Activated effector memory CD4-positive, alpha-beta T cell treated with Interleukin-2 at 50 U/mL for 16 hours (primary cell): ENCODE measurements at places on chromosomes 7 and 10.
A peak's percentile ranks its signal among the peaks of the same experiment; 100 is the strongest.

GRCh38 chr10:124482236-124482800 is 20.7 kb downstream of the LHPP start:
- DNase-seq: no peak

- DNase-seq: no peak
Observed at GRCh38 chr7:20330239-20330927, at the start of gene ITGB8. Gene ITGB8 (plus strand): TSS chr7:20330900. CDS start chr7:20331807, 907 bp downstream.

DNA sequence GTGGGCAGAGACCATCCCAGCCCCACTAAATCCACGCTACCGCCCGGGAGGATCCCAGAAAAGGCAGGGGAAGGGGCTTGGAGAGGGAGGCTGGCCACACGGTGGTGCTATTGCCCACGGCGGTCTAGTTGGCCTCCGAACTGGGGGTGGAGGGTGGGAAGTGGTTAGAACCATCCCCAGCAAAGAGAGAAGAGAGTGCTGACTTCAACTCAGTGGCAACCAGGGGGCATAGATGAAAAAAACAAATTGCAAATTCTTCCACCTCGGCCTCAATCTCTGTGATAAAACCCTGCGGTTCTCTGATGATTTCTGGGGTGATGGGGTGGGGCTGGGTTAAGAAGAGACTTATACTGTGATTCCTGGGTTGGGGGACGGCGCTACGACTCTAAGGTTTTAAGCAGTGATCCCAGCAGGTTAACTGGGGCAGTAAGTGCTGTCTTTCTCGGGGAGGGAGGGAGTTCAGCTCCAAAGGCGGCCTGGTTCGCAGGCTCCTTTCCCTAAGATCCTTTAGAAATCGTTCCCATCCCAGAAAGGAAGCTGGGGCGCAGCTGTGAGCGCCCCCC is 154.5 kb upstream of the LYZL2 start:
- peak; percentile 74 for DNase-seq

GRCh38 chr10:118216571-118217170 is 125.5 kb downstream of the FAM204A start:
- DNase-seq: no peak

DNA sequence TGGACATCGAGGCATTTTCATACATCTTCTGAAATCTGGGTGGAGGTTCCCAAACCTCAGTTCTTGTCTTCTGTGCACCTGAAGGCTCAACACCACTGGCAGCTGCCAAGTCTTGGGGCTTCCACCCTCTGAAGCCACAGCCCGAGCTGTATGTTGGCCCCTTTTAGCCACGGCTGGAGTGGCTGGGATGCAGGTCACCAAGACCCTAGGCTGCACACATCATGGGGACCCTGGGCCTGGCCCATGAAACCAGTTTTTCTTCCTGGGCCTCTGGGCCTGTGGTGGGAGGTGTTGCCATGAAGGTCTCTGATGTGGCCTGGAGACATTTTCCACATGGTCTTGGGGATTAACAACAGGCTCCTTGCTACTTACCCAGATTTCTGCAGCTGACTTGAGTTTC is 62.1 kb downstream of the INPP5A start:
- DNase-seq: no peak

DNA sequence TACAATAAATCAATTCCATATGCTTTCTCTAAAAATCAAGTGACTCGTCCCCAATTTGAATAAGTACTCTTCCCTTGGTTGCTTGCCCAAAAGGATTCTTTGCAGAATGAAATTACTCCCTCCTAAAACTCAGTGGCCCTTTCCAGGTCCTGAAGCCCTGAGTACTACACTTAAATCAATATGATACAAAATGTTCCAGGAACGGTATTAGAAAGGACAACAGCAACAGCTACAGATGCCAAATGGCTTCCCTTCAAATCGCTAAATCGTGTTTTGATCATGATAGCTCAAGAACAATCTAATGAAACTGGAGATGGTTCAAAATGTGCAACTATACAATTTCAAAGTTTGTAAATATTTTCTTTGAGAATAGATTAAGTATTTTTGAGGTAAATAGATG is 59.4 kb downstream of the TPK1 start:
- no peak for DNase-seq

GRCh38 chr10:31678575-31679516 is 249.8 kb downstream of the ARHGAP12 start:
- DNase-seq: no peak

- no peak for DNase-seq
Observed at GRCh38 chr7:16563281-16564022, 36.8 kb downstream of the LRRC72 start.

DNA sequence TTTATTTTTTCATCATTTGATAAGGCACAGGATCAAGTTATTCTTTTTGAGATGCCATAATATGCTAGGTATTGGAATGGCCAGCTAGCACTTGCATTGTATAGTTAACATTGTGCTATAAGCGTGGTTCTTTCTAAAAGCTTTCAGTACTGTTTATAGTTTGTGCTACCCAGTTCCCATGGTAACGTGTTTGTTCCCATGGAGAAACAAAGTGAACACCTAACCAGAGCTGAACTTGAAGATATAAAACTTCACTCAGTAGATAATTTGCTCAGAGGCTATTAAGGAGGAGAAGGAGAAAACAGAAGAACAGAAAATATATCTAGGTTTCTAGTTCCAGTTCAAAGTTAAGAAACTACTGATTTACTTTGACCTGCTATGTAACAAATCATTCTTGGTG is 23.6 kb upstream of the ITGB8 start:
- DNase-seq: no peak

- DNase-seq: no peak
Observed at GRCh38 chr7:93327006-93327633, 95.0 kb downstream of the VPS50 start.

GRCh38 chr10:95661818-95662217 is 5.3 kb upstream of the ALDH18A1 start:
- DNase-seq: no peak

GRCh38 chr7:101764221-101764620 is 53.2 kb upstream of the CUX1 start:
- no peak for DNase-seq

GRCh38 chr7:105810556-105810955 is 65.8 kb downstream of the ATXN7L1 start:
- no peak for DNase-seq

GRCh38 chr7:139873593-139874301 is 44.7 kb downstream of the TBXAS1 start:
- no peak for DNase-seq

DNA sequence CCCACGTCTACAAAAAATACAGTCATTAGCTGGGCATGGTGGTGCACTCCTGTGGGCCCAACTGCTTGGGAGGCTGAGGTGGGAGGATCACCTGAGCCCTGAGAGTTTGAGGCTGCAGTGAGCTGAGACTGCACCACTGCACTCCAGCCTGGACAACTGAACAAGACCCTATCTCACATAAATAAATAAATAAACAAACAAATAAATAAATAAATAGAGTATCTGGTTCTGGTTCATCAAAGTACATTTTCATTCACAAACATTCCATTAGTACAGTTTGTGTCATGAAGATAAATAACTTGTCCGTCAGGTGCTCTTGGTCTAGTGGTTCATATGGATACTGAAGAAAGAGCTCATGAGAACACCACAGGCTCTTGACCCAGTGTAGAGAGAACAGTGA is 96.4 kb downstream of the RSU1 start:
- no peak for DNase-seq

GRCh38 chr7:50667789-50668226 is 102.6 kb upstream of the DDC start:
- no peak for DNase-seq

- no peak for DNase-seq
Observed at GRCh38 chr10:34759161-34759836, 55.8 kb downstream of the PARD3 start.

GRCh38 chr7:13179775-13180523 is 492.5 kb downstream of the ARL4A start:
- DNase-seq: no peak

DNA sequence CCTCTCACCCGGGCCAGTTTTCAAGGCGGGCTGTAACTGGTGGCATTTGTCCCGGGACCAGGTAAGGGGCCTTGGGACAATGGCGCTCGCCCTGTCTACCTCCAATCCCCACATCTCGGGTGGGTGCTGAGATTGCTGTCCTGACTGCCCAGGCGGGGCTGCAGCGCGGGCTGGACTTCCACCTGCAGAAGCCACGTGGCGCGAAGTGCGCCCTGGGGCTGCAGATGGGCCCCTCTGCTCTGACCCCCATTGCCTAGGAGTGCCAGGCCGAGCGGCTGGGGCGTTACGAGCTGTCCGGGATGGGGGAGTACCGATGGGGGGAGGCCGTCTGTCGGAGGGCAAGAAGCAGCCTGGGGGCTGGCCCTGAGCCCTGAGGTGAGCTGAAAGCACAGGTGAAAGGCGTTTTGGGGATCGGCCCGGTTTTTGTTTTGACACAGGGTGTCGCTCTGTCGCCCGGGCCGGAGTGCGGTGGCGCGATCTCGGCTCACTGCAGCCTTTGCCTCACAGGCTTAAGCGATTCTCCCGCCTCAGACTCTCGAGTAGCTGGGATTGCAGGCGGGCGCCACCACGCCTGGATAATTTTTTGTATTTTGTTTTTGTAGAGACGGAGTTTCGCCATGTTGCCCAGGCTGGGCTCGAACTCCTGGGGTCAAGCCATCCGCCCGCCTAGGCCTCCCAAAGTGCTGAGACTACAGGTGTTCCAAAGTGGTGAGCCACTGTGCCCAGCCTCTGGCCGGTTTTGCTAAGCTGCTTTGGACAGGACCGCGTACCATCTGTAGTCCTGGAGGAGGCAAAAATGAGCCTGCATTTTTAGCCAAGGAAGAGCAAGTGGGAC is at the start of gene SFXN2:
TSS of gene SFXN2 (plus strand) at position 16 of the 835 bp plus-strand sequence. CDS start 12,001 bp downstream, outside the sequence.
- peak; percentile 46 for DNase-seq

DNA sequence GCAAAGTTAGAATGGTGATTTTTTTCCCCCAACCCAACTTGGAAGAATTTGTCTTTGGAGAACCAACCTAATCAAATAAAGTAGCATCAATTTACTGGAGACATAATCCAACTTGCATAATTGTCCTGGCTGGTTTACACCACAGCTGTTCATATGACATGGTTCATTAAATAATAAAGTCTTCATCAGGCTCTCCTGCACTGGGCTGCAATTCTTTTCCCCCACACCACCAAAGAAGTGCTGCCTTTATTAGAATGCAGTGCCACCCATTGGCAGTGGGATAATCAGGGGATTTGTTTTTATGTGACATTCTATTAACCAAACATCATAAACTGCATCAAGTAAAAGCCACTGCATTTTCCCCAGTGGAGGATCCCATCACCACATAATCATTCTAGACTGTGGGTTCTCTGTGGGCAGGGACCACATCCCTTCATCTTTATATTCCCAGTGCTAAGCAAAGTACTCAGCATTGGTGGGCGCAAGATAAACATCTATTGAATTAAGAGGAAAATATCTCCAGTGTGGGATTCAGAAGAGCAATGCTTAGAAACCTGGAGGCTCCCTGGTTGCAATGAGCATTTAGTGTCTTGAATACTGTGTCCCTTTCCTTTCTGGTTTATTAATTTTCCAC is 322.0 kb downstream of the KCNMA1 start:
- no peak for DNase-seq

- DNase-seq: no peak
Observed at GRCh38 chr10:10796061-10796773, 221.5 kb upstream of the CELF2 start.

DNA sequence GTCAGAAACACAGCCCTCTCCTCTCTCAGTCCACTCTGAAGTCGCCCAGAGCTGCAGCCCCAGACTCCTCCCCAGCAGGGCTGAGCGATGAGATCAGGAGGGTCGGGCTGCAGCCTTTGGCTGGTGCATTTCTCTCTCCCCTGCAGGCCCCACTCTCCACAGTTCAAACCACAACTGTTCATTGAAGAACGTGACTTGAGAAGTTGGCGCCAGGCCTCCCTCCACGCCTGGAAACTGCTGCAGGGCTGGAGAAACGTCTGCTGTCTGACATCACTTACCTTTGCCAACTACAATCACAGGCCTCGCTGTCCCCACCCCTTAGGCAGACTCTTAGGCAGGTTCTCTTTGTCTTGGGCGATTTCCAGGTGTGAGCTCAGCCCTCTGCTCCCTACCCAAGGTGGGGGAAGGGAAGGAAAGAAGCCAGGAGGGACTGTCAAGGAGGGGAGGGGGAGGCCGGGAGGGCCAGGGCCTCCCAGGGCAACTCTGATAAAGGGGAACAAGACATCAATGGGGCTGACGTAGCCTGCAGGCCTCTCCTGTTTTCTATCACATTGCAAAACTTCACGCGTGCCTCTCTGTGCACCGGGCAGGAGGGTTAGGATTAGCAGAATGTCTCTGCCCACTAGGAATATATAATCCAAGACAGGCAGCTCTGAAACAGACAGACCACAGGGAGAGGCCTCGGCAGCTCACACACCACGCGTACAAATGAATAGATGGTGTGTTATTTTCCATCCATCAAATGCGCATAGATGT is 32.7 kb downstream of the CALML5 start:
- no peak for DNase-seq

GRCh38 chr7:133829336-133829897 is 297.7 kb upstream of the LRGUK start:
- DNase-seq: no peak

DNA sequence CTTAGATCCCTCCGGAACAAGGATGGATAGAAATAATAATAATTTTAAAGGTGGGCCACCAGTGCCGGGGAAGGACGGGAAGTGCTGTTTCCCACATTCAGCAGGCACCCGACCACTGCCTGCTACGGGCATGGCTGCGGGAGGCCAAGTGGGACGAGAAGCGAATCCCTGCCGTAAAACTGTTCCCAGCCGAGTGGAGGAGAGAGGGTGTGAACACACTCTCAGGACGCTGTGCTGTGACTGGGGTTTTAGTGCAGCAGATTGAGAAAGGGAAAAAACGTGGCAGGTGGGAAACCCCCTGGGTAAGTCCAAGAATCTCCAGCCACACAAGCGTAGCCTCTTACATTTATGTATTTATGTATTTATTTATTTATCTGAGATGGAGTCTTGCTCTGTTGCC is 158.8 kb downstream of the DNAJB6 start:
- DNase-seq: no peak

DNA sequence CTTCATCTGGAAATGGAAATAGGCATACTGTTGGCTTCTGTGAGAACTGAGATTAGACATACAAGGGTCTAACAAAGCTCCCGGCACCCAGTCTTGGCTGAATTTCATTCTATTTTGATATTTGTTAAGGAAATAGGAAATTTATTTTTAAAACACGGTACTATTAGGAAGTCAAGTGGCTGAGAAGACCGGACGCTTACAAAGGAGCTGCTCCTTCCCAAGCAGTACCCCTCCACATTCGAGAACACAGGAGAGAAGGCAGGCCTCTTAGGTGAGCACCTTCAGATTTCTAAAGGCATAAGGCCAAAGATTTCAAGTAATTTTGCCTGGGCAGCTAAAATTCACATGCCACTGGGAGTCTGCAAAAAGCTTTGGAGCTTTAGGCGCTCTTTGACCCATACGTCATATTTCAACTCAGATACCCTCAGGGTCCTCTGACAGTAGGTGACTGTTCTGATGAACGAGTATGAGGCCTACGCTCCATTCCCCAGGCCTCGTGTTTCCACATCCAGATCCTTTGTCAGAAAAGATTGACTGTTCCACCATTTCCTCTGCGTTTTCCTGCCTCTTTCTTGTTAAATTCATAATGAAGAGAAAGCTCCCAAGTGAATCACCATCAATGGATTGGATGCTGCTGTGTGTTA is 17.3 kb downstream of the TRIL start:
- no peak for DNase-seq

DNA sequence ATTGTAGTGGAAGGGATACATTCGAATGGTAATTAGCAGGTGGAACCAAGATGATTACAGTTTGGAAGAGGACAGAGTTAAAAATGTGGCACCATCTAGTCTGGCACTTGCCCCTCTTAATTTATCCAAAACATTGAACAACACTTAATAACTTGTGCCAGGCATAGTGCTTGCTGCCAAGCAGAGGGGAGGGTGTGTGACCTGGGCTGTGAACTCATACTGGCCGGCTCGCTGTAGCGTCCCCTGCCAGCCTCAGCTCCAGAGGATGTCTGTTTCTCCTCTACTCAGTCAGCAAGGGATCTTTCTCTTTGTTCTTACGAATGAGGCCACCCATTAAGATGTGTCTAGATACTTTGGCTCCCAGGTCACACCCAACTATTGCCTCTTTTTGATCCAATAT is 179.4 kb upstream of the INHBA start:
- DNase-seq: no peak
